ENCODE measurements at places on chromosomes 6 and 20.

GRCh38 chr6:31083742-31084354 is 28.5 kb downstream of the C6orf15 start:
- no peak for DNase-seq

DNA sequence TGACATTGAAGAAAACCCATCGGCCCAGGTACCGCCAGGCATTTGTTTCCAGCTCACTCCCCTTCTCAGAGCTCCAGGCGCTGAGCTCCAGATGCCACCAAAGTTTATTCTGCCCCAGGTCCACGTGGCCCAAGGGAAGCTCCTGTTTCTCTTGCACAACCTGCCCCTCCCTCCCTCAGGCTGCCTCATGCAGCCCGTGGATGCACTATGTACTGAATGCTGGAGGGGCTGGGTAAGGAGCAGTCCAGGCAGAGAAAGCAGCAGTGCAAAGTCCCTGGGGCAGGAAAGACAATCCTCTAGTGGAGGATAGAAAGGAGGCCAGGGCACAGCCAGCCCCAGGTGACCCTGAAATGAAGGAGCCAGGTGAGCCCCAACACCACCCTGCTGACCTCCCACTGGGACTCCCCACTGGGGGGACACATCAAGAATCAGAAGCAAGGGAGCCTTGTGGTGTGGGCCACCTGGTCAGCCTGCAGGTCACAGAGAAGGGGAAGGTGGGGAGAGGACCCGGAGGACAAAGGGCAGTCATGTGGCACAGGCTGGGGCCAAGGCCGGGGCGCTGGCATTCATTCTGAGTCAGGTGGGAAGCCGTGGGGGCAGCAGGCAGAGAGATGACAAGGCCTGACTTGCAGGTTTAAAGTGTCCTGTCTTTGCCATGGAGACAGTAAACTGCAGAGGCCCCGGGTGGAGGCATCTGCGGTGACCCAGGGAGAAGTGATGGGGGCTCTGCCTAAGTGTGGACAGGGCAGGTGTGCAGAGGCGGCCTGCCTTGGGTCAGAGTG is 230.1 kb downstream of the PREX1 start:
- no peak for DNase-seq

DNA sequence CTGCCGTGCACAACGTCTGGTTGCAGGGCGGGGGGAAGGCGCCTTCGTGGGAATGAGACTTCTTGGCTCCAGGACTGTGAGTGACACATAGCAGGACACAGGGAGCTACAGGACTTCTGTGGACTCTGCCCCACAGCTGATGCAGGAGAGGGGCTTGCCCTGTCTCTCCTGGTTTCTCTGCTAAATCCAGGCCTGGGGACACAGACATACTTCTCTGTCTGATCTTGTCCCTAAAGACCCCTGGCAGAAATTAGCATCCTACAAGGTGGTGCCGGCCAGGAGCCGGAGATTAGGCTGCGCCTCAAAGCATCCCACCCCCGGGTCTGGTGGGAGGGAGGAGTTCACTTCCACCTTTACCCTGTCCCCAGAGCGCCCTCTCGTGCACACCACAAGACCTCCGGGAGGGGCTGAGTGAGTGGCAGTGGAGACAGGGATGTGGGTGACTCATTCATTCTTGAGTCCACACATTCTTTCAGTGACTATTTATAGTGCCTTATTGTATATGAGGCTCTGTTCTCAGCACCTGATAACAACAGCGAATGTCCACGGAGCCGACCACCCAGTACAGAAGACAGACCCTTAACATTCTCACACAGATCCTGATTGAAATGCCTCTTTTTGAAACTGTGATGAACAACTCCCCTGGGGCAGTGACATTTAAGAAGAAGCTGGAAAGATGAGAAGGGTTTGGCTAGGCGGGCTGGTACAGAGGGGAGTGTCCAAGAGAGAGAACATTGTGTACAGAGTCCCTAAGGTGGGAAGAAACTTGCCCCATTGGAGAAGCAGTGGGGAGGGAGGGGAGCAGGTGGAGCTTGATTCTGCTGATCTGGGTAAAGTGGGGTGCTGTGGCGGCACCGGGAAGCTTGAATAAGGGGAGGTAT is 39.0 kb downstream of the GMPR start:
- DNase-seq: no peak

GRCh38 chr20:51382111-51382985 is 160.2 kb downstream of the NFATC2 start:
- no peak for DNase-seq

DNA sequence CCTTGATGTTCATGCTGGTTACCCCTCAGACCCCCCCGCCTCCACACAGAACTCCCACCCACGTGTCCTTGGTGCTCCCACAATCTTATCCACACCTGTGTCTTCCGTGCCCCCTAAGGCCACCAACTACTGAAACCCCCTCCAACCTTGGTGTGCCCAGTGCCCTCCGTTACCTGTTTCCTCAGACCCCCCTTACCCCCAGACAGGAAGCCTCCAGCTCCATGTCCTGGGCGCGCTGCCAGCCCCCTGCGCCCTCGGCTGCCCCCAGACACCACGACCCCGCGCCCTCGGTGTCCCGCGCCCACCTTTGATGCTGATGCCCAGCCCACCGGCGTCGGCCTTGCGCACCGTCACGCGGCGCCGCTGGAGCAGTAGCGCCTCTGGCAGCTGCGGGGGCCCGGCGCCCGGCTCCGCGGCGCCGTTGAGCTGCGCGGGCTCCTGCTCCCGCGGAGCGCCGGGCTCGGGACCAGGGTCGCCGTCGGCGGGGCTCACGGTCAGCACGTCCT is 504 bp downstream of the SNTA1 start:
- DNase-seq: no peak

GRCh38 chr6:17138033-17138432 is 36.2 kb downstream of the STMND1 start:
- DNase-seq: no peak

DNA sequence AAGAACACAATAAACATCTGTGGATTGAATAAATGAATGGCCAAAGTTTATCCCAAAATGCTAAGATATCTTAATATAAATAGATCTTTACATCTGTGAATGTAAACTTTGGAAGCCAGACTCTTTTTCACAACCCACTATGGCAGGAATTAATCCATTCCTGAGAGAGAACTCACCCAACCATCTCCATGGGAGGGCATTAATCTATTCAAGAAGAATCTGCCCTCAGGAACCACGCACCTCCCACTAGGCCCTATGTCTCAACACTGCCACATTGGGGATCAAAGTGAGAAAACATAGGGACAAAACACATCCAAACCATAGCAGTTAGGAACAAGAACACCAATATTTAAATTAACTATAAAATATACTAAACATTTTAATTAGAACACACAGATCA is 3.4 kb downstream of the UBE3D start:
- DNase-seq: no peak

DNA sequence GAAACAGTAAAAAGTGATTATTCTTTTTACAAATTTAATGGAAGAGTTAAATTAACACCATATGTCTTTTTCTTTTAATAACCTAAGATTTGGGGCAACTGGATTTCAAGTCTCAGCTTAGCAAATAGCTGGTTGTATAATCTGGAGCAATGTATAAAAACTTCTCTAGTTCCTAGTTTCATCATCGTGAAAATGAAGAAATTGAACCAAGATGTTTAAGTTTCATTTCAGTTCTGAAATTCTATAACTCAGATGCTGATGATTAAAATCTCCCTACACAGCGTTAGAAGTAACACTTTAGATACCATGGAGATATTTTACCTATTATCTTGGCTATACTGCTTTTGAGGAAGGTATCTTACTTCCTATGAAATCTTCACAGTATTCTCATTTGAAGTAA is 252.0 kb downstream of the KIF16B start:
- no peak for DNase-seq

DNA sequence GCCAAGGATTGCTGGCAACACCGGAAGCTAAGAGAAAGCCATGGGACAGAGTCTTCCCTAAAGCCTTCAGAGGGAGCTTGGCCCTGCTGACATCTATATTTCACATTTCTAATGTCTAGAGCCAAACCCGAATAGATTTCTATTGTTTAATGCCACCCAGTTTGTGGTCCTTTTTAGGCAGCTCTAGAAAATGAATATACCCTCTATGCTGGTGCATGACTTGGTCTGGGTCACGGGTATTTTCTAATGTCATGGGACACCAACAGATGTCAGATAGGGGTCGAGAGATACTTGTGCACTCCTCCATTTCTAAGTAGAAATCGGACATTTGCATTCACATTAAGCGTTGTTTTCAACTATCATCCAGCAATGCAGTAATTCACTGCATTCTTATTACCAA is 37.0 kb upstream of the SOX4 start:
- no peak for DNase-seq

GRCh38 chr20:47727170-47727880 is 58.0 kb downstream of the SULF2 start:
- no peak for DNase-seq

- no peak for DNase-seq
These were observed 453.8 kb downstream of the RFPL4B start for GRCh38 chr6:112800916-112801315.

DNA sequence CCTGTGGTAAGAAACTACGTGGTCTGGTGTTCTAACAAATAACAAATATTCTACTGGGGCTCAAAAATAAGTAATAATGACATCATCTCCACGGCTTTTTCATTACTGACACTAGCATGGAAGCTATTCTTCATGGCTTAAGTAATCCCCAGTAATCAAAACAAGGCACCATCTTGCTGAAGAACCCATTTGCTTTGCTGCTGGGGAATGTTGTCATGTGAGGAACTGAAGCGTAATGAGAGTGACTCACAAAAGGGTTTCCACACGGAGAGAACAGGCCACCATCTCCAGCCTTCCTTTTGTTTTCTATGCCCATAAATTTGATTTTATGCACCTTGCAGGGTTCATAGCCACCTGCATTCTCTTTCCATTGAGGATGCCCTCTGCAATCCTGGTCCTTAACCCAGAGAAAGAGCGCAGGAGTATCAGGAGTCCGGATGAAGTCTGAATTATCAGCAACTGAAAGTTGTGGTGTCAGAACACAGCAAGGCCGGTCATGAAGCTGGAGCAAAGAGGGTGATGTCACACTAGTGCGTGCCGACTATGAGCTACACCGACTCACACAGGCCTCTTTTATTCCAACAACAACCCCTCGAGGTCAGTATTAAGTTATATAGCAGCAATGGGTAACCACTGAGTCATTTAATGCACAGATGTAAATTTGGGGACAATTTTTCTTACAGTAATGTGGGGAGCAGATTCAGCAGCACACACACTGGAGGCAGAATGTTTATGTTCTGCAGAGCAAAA is 173.7 kb upstream of the SSTR4 start:
- no peak for DNase-seq

GRCh38 chr6:141483598-141484061 is 649.1 kb upstream of the GJE1 start:
- DNase-seq: no peak

DNA sequence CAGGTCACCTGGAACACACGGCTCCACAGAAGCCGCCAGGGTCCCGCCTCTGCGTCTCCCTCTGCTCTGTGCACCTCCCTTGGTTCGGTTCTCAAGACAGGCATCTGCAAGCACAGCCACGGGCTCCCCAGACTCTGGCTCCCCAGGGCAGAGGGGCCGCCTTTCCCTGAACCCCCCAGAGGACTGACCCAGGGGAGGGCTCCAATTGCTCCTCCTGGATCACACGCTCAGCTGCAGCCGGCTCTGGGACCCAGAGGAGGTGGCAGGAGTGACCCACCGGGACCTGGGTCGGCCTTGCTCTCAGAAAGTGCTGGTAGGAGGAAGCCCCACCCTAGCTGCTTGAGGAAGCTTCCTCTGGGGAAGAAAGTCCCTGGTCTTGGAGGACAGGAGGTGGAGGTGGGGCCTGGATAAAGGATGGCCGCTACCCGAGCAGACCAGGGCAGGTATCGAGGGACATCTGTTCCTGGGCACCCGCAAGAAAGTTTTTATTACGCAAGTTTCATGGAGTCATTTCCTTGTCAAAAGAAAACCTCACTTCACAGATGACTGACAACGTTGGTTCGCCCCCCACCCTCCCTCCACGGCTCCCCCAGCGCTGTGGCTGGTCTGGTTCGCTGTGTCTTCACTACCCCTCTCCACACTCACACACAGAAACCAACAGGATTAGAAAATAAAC is 103.9 kb upstream of the AFDN start:
- DNase-seq: no peak

DNA sequence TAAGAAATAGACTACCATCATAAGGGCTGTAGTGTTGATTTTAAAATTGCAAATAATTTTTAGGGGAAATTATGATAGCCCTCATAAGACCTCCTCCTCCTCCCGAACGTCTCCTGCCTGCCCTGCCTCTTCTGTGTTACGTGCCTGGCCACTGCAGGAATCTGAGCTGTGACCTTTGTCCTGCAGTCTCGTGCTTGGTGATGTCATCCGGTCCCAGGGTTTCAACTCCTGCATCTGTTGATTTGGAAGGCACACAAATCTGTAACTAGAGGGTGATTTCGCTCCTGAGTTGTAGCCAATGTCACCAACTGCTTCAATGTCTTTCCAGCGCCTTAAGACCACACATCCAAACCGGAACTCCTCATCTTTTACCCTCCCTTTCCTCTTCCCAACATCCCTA is 163.2 kb downstream of the AIG1 start:
- no peak for DNase-seq

DNA sequence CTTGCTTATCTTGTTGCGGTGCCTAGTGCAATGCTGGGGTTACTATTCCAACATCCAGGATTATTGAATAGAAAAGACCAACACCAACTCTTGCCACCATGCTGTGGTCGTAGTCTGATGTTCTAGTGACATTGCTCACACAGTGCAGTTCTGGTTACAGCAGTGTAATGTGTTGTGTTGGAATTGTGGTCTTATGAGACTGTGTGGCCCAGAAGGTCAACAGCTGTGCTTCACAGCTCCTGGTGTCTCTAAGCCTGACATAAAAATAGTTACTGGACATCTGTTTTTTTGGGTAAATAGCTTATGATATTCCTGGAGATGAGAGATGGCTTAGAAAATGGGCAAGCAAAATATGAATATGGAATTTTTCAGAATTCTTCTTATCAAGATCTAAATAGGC is 57.6 kb downstream of the SLC22A2 start:
- DNase-seq: no peak

DNA sequence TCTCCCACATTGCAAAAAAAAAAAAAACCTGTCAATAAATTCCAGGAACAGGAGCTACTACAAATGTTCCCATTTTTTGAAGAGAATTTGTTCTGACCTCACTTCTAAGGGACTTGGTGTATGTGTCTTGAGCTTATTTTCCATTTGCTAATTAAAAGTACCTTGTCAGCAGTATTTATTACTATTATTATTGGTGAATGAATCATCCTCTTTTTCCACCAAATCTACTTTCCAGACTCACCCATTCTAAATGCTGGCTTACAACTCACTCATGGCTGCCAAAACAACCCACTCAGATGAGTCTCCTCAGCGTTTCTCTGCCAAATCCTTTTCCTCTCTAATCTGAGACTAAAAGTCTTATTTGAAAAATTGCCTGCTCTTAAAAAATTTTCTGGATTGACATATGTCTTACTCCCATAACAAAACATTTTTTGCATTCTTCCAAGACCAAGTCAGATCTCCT is 33.2 kb upstream of the TASP1 start:
- DNase-seq: no peak

DNA sequence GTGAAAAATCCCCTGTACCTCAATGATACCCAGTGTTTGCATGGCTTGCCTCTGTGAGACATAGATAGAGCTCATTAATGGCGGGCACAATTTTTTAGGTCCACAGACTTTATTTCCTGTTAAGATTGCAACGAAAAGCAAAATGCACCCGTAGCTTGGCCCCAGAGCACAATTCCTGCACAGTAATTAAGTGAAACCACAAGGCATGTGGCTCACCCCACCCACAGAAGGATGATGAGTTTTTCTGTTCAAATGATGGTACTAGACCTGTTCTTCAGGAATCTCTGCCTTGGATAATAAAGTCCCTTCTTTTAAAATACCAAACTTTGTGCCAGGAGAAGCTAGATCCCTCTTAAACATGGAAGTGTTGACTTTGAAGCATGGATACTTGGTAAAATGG is 738.1 kb downstream of the QKI start:
- DNase-seq: no peak

Data from right renal pelvis (tissue), 4 donors.